ENCODE measurements at places on chromosomes 11 and 22. TPM values are rescaled to one million over a fixed set of nuclear protein-coding genes. Genes with fewer than 3 reads are reported as not detected.

The OR2AG2 gene
- total RNA-seq: 0.08 TPM

The OR2AG1 gene
- total RNA-seq: not detected

The OR8G1 gene
- not detected for total RNA-seq

The CNIH2 gene
- total RNA-seq: 5.0 TPM

The DEUP1 gene
- not detected for total RNA-seq
